NAMALWA (cell line): ENCODE measurements at places on chromosomes 4 and X.

- no peak for DNase-seq
These were observed 108.4 kb upstream of the ZCCHC13 start for GRCh38 chrX:74195605-74196004.

DNA sequence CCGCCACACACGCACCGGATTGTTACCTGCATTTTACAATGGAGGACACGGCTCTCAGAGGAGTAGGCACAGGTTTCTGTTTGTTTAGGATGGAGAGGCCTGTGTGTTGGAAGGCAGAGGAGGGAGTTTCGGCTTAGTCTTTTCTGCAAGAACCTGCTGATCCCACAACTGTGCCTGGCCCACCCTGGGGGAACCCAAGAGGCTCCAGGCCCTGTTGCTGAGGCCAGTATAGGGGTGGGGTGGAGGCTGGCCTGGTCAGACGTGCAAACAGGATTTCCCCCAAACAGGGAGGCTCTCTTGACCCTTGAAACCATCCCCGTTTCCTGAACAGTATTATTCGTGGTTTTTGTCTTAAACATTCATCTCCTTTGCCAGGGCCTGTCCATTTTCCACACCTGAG, 772 bp upstream of the SLC49A3 start:
- no peak for DNase-seq

- no peak for DNase-seq
These were observed 89.8 kb upstream of the ETNPPL start for GRCh38 chr4:108852691-108853090.

DNA sequence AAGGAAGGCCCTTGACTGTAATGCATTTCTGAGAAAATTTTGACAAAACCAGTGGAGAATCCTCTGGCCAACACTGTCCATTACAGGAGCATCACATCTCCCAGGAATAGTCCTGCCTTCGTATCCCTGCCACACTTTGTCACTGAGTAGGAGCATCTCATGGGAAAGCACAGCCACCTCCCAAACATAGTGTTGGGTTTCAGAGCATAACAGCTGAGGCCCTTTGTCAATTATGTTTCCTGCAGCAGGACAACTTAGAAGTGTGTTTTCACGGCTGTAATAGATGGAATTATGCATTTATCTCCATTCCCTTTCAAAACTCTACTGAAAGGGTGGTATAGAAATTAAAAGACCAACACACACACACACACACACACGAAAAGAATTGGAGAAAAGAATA, 91.1 kb upstream of the SMAD1 start:
- DNase-seq, result no peak

- no peak for DNase-seq
These were observed 50.5 kb downstream of the SLC4A4 start for GRCh38 chr4:71389149-71389827.

DNA sequence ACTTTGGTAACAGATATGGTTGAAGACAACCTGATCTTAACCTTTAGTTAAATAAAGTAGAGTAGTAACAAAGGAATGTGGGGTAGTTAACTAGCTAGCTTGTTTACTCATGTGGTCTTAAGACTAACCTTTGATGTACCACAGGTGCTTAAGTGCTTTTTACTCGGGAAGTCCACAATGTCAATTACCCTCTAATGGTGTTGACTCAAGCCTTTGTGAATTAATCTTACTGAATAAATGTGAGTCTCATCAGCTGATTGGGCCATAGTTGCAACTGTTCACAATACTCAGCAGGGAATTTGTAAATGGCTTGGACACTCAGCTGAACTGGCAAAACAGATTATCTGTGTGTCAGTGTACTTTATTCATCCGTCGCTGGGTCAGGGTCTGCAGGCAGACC, 119.0 kb upstream of the UGT8 start:
- DNase-seq, result no peak

- no peak for DNase-seq
These were observed 38.6 kb downstream of the HTRA3 start for GRCh38 chr4:8308144-8308543.

DNA sequence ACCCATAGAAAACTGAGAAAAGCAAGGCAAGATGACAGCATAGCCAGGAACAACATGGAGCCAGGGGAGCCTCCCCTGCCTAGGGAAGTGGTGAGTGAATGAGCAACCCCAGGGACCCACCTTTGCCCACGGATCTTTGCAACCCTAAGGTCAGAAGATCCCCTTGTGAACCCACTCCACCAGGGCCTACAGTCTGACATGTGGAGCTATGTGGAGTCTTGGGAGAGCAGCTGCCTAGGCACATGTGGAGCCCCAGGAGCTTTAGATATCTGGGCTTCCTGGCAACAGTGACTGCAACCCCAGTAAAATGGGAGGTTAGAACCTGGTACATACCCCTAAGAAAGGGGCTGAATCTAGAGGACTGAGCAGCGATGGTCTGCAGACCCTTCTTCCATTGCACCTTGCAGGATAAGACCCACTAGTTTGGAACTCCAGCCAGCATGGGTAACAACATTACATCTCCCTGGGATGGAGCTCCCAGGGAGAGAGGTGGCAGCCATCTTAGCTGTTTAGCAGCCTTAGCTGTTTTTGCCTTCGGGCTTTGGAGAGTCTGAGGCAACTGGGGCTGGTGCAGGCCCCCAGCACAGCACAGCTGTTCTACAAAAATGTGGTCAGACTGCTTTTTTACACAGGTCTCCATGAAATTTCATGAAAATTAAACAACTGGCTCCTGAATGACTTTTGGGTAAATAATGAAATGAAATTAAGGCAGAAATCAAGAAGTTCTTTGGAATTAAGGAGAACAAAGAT, 104.7 kb upstream of the TRIM2 start:
- DNase-seq, result no peak

GRCh38 chr4:98046665-98047064, 96.6 kb downstream of the STPG2 start:
- no peak for DNase-seq

- DNase-seq, result no peak
These were observed 16.8 kb upstream of the RAB40A start for GRCh38 chrX:103536071-103536470.

- DNase-seq, result no peak
These were observed 106.1 kb downstream of the EFNB1 start for GRCh38 chrX:68934922-68935321.

DNA sequence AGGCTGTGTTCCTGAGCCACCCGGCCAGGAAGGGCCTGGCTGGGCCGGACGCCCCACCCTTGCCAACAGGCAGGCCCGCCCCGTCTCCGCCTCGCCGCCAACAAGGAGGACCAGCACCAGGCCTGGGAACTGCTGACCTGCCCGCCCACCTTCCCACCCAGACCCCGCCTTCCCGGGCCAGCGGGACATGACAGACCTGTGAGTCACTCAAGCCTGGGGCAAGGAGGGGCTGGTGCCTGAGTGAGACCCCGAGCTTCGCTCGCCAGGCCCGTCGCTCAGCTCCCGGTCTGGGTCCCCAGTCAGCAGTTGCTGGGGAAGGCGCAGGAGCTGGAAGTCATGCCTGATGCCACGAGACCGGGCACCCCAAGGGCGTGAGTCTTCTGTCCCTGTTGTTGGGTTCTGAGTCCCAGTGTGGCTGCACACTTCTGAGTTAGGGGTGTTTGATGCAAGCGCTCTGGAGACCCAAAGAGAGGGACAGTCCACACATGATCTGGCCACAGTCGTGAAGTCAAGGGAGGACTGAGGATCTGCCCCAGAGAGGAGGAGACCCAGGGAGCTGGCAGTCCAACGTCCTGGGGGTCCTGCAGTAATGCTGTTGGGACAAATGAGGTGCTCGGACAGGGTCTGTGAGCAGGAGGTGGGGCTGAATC, at the start of gene DNASE1L1:
TSS of gene DNASE1L1 (minus strand) at position 33 of the 650 bp plus-strand sequence. CDS start 3,686 bp downstream, outside the sequence.
- no peak for DNase-seq

DNA sequence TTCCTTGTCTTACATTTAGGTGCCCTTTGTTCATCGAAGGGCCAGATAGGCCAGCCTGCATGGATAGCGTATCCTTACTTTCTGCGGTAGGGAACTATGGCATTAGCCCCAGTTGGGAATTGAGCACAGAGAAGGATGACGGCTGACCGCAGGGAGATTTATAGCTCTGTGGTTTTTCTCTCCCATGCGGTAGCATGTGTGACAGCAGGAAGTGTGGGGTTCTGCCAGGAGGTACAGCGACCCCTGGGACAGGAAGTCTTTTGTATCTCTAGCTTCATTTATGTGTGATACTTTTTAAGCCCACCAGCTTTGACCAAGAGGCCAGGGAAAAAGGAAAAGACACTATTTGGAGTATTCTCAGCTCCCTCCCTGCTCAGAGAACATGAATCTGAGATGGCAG, 33.1 kb downstream of the GAB3 start:
- peak; percentile 54 for DNase-seq

DNA sequence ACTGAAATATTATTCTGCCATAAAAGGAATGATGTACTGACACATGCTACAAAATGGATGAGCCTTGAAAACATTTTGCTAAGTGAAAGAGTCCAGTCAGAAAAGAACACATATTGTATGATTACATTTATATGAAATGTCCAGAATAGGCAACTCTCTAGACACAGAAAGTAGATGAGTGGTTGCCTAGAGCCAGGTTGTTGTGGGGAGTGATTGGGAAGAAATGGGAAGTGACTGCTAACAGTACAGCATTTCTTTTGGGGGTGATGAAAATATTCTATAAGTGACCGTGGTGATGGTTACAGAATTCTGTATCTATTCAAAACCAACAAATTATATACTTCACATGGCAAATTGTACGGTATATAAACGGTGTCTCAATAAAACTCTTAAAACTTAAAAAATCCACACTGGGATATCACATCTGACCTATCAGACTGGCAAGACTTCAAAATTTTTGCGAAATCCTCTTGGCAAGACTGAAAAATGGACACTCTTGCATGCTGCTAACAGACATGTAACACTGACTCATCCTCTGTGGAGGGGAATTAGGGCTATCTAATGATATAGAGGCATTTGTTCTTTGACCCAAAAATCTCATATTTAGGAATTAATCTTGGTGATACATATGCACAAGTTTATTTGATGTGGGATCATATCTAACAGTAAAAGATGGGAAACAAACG, 71.8 kb downstream of the FAM13A start:
- DNase-seq, result no peak

- no peak for DNase-seq
These were observed 392.8 kb downstream of the RAPGEF2 start for GRCh38 chr4:159495515-159496236.

DNA sequence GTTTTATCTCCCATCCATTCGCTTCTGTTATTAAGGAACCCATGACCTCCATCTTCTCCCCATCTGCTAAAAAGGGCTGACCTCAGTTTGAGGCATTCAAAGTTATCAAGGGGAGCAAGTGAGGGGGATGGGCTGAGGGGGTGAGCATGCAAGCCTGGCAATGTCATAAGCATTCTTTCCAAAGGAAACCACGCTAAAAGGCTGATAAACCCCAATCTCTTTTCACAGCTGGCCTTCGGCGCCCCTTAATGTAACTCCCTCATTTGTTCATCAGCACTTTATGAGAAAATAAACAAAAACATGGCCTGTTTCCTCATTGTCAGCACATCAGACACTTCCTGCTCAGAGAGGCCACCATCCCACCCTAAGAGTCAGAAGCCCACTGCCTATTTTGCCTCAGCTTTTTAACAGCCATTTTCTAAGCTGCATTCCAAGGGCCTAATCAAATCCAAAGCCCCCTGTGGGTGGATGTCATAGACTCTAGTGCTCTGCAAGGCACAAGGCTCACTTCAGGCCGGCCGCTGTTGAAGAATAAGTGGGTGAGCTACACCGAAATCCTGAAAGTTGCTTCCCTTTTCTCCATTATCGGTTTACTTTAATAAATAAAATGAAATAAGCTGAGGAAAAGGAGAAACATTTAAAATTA, 92.0 kb upstream of the SRD5A3 start:
- no peak for DNase-seq
